Nephron progenitor cell (in vitro differentiated cells): ENCODE measurements at places on chromosomes 3 and 15.

DNA sequence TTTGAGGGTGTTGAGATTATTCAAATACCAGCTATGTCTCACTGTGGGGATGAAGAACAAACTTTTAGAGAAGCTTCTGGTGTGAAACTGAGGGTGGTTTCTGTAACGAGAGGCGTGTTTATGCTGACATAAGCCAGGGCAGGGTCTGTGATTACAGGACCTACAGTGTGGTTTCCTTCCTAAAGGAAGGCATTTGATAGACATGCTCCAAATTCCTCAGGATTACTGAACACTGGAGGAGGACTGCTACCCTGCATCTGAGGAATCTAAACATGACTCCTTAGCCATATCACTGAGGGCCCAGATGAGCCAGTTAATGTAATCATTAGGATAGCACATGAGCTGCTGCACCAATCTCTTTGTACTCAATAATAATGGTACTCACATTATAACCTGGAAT, 328.4 kb upstream of the UMPS start:
- H3K4me3 ChIP-seq: no peak overlapping the region
- H3K4me1 ChIP-seq: peaks cover 13% of the 10 kb centered on the region
- DNase-seq: no peak
- peaks cover 69% of the 10 kb centered on the region for H3K36me3 ChIP-seq
- no peaks in the 10 kb centered on the region for H3K27me3 ChIP-seq

DNA sequence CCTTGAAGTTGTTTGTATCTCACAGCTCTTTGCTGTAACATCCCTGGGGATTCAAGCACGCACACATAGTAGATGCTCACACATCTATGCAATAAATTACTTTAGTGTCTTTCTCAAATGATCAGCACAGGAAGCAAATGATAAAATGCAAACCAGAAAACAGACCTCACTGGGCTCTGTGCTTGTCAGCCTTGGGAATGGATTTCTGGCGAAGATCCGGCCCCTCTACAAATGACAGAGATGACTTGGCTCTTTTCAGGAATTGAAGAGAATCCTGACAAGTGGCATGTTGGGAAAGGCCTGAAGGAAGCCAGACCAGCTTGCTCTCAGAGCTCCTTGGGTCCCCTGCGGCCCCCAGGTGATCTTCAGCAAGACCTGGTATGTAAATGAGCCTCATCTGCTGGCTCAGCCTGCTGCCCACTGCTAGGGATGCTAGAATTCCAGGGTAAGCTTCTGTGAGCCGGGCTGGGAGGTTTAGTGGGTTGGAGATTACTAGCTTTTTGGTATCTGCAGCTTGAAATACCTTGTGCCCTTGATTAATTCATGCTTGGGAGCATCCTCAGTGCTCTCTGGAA, 54.1 kb downstream of the LPP start:
- H3K4me1 ChIP-seq: peaks cover 42% of the 10 kb centered on the region
- no peak for DNase-seq
- H3K36me3 ChIP-seq: peaks cover 10% of the 10 kb centered on the region
- H3K27ac ChIP-seq: peak overlapping the region; percentile 46

DNA sequence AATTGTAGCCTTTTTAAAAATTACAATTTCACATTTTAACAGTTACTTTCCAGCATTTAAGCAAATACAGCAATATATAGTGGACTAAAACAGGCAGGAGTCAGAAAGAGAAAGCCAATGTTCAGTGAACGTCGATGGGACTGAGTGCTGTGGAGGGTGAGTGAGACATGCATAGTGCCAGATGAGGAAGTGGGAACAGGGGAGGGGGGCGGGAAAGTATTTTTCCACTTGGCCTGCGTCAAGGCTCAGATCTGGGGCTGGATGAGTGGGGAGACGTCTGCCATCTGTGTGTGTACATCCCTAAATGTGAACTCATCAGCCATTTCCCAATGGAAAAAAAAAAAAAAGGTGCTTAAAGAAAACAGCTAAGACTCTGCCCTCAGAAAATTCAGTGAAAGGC, 19.2 kb upstream of the RAD18 start:
- H3K4me1 ChIP-seq: peaks cover 47% of the 10 kb centered on the region
- DNase-seq: no peak
- H3K27me3 ChIP-seq: peaks cover 17% of the 10 kb centered on the region
- H3K36me3 ChIP-seq: no peaks in the 10 kb centered on the region
- no peak overlapping the region for H3K4me3 ChIP-seq

- H3K4me3 ChIP-seq: no peak overlapping the region
- H3K27me3 ChIP-seq: peaks cover 2% of the 10 kb centered on the region
- peaks cover 52% of the 10 kb centered on the region for H3K4me1 ChIP-seq
- no peak overlapping the region for H3K27ac ChIP-seq
- DNase-seq: peak; percentile 58
Observed at GRCh38 chr15:66703540-66703941, 1.5 kb downstream of the SMAD6 start.

DNA sequence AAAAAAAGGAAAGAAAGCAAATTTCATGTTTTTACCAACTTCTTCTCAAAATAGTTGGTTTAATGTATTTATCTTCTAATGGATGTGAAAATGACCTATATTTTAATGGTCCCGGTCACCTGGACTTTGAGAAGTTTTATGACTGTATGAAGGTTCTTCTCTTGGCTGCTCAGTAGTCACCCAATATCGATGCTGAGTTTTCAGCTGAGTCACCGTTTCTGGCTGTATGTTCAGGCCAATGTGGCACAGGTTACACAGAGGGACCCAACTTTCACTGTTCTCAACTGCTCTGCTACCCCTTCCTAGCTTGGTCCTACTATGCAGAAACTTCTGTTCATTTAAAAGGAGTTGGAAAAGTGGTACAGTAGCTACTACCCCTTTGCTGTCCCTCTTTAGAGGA, 25.8 kb downstream of the VGLL3 start:
- H3K4me1 ChIP-seq: peaks cover 5% of the 10 kb centered on the region
- H3K4me3 ChIP-seq: no peak overlapping the region
- no peak overlapping the region for H3K27ac ChIP-seq

GRCh38 chr3:23923786-23924185, 6.9 kb downstream of the RPL15 start:
- H3K4me1 ChIP-seq: peaks cover 51% of the 10 kb centered on the region
- H3K36me3 ChIP-seq: peaks cover 49% of the 10 kb centered on the region
- peak; percentile 31 for DNase-seq
- H3K27me3 ChIP-seq: no peaks in the 10 kb centered on the region
- H3K27ac ChIP-seq: peak overlapping the region; percentile 60
- H3K4me3 ChIP-seq: peak overlapping the region; percentile 43

- no peaks in the 10 kb centered on the region for H3K27me3 ChIP-seq
- H3K4me3 ChIP-seq: peak overlapping the region; percentile 66
- DNase-seq: peak; percentile 5
- no peak overlapping the region for H3K27ac ChIP-seq
- H3K4me1 ChIP-seq: peaks cover 51% of the 10 kb centered on the region
Observed at GRCh38 chr15:35547775-35548364, 1.9 kb upstream of the DPH6 start.

DNA sequence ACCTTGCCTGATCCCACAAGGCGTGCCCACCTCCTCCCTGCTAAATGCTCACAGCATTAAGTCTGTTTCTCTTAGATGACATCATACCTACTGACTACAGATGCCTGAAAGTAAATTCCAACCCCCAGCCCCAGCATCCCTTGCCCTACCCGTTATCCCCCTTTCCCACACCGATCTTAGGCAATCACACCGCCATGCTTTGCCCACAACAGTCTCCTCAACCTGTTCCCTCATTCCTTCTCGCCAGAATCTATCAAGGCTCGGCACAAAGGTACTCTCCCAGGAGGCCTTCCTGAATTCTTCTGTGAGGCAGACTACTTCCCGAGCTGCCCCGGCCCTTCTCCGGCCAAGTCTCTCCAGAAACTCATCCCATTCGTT, 789 bp upstream of the SEC61A1 start:
- H3K4me3 ChIP-seq: peak overlapping the region; percentile 94
- peaks cover 19% of the 10 kb centered on the region for H3K36me3 ChIP-seq
- peaks cover 41% of the 10 kb centered on the region for H3K4me1 ChIP-seq
- H3K27me3 ChIP-seq: peaks cover 22% of the 10 kb centered on the region
- peak overlapping the region; percentile 74 for H3K27ac ChIP-seq
- DNase-seq: no peak

DNA sequence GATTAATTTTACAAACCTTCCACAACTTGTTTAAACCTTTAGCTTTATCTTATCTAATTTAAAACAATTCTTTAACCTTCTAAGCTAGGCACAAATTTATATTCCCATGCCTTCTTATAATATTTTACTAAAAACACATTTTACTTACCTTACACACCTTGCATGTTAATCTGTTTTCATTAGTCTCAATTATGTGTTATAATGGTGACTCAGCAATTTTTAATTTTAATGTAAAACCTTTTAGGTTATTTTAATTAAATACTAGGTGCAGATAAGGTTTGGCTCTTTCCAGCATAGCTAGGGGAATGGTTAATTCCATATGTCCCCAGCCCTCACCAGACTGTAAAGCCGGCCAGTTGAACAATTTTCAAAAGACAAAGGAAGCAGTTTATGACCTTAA, 264.6 kb upstream of the SGO1 start:
- DNase-seq: no peak
- H3K27ac ChIP-seq: no peak overlapping the region
- no peaks in the 10 kb centered on the region for H3K4me1 ChIP-seq
- no peak overlapping the region for H3K4me3 ChIP-seq
- peaks cover 4% of the 10 kb centered on the region for H3K27me3 ChIP-seq
- no peaks in the 10 kb centered on the region for H3K36me3 ChIP-seq

DNA sequence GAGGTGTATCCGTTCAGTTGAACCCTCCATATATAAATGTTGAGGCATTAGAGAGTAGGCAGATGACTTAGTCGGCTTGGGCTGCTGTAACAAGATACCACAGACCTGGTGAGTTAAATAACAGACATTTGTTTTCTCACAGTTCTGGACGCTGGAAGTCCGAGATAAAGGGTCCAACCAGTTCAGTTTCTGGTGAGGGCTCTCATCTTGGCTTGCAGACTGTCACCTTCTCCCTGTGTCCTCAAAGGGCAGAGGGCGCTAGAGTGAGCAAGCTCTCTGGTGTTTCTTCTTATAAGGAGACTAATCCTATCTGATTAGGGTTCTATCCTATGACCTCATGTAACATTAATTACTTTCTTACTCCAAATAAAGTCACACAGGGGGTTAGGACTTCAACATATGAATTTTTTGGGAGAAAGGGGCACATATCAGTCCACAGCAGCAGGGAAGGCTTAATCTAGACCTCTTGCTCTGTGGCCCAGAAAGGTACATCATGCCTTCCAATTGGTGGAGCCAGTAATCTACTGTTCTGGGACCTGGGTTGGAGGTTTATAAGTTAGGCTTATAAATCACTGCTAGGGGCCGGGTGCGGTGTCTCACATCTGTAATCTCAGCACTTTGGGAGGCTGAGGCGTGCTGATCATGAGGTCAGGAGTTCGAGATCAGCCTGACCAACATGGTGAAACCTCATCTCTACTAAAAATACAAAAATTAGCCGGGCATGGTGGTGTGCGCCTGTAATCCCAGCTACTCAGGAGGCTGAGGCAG, 26.3 kb upstream of the SLC28A2 start:
- no peak overlapping the region for H3K27ac ChIP-seq
- no peaks in the 10 kb centered on the region for H3K36me3 ChIP-seq
- no peaks in the 10 kb centered on the region for H3K4me1 ChIP-seq
- peaks cover 34% of the 10 kb centered on the region for H3K27me3 ChIP-seq

DNA sequence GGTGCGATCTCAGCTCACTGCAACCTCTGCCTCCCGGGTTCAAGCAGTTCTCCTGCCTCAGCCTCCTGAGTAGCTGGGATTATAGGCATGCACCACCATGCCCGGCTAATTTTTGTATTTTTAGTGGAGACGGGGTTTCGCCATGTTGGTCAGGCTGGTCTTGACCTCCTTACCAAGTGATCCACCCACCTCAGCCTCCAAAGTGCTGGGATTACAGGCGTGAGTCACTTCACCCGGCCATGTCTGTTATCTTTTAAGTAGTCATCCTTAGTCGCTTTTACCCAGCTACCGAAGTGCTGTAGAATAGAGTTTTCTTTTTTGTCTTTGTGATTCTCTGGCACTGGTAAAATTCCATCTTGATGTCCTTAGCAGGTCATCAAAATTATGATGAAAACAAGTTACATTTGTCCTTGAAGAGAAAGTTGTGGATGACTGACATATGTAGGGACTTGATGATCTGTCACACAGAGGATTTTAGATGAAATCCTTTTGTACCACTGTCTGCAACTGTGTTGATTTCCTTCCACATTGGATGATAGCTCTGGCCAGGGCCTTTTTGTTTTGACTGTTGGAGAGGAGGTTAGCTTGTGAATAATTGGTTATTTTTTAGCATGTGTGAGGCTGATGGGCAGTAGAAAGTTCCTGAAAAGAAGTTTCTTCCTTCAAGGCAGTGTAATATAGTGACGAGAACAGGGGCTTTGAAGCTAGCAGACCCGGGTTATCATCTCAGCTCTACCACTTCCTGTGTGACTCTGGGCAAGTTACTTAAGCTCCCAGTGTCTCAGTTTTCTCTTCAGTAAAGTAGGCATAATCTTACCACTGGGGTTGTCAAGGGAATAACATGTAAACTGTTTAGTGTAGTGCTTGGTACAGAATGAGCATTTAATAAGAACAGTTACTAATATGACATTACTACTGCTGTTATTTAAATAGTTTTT, 18.8 kb downstream of the ATG7 start:
- peaks cover 15% of the 10 kb centered on the region for H3K36me3 ChIP-seq
- no peak overlapping the region for H3K4me3 ChIP-seq
- DNase-seq: no peak
- H3K27me3 ChIP-seq: no peaks in the 10 kb centered on the region
- H3K4me1 ChIP-seq: peaks cover 12% of the 10 kb centered on the region

DNA sequence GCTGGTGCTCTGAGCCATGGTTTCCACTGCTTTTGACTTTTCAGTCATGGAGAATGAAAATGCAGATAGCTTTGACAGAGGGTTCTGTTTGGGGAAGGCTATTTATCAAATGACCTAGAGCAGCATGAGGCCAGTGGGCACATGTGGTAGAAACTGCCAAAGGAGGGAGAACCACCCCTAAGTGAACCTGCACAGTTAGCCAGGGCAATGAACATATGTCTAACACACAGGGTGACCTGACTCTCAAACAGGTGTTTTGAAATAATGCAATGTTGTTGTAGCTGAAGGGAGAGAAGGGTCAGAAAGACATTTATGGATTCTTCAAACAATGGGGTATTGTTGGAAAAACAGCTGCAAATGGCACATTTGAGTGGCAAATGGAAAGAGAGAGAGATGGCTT, 174.4 kb upstream of the FAM3D start:
- no peak overlapping the region for H3K27ac ChIP-seq
- H3K4me3 ChIP-seq: peak overlapping the region; percentile 74
- no peak for DNase-seq
- H3K4me1 ChIP-seq: peaks cover 6% of the 10 kb centered on the region

DNA sequence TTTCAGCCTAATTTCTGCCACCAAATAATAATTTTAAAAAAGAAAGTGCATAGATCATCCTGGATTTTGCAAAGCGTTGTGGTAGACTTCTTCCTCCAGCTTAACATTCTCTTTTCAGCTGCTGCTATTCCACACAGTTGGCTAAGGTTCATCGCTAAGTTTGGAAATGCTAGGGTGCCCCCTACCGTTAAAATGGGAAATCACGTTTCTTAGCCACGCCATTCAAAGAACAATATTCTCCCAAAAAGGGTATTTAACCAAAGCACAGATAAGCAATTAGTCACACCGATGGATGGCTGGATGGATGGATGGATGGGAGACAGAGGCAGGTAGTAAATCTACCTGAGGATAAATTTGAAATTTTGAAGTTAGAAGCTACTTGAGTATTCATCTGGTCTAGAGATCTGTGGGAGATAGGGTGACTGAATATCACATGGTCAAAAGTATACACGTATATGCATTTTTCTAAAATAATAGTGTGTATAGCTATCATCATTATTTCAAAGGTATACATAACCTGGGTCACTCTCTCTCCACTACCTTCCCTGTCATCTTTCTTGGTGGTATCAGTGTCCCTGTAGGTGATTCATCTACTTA, 67.2 kb downstream of the EFHB start:
- H3K27me3 ChIP-seq: no peaks in the 10 kb centered on the region
- no peak overlapping the region for H3K4me3 ChIP-seq
- no peaks in the 10 kb centered on the region for H3K36me3 ChIP-seq
- H3K27ac ChIP-seq: no peak overlapping the region
